Stimulated activated CD4-positive, alpha-beta T cell treated with anti-CD3 and anti-CD28 coated beads, Interleukin-4, amount 100 ng/mL, for 24 hours (primary cell): ENCODE measurements at places on chromosomes 6 and 20.
A peak's percentile ranks its signal among the peaks of the same experiment; 100 is the strongest.

DNA sequence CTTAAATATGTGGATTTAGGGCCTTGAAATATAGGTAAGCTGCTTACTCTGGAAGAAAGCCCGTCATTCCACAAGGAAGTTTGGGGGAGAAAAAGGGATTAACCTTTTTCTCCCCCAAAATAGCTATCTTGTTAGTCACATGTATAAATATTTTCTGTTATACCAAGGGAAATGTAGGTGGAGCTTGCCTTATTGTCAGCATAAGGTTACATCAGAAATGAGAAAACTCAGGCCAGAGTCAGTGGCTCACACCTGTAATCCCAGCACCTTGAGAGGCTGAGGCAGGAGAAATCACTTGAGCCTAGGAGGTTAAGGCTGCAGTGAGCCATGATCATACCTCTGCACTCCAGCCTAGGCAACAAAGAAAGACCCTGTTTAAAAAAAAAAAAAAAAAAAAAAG, 129.9 kb downstream of the LRFN2 start:
- DNase-seq, result no peak

DNA sequence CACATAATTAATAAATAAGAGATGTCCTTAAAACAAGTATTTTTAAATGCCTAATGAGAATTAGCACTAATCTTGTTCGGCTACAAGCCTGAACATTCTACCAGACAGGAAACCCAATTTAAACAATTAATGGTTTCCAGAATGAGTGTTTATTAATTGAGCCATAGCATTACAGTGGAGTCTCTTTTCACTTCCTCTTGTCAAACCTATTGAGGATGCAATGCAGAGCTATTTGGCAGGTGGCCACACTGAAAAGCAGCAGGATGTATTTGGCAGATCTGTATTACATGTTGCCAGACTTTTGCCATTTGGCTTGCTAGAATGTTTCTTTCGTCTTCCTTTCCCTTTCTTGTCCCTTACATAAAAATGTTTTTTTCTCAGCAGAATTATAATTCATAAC, 475.2 kb upstream of the MARCKS start:
- DNase-seq, result no peak

- DNase-seq, result no peak
Measured at GRCh38 chr6:38975621-38976049, 72.9 kb upstream of the GLP1R start.

GRCh38 chr20:50085481-50086365, 27.2 kb downstream of the UBE2V1 start:
- DNase-seq, result peak; percentile 40

- no peak for DNase-seq
Measured at GRCh38 chr20:37365760-37366638, 20.1 kb downstream of the SRC start.

DNA sequence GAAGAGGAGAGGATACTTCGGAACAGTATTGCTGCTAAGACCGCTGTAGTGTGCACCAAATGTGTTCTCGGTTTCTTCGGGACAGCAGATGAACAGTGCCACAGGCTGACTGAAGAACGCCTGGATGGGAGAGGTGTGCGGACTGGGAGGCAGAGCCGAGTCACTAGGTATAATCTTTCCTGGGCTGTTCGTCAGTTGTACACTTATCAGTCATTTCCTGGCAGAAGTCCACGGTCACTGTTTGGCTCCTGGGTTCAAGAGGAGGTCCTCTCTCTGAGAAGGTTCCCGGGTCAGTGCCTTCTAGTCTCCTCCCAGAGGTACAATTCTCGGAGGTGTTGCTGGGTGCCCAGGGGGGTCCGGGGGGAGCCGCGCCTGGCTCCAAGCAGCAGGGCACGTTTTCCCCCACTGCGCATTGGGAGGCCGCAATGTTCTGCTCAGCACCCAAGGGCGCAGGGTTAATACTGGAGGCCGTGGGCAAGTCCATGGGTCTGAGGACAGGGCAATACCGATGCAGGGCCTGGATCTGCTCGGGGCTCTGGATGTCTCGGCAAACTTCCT, 38.1 kb downstream of the GJA10 start:
- no peak for DNase-seq
